CD14-positive monocyte (primary cell): ENCODE measurements at places on chromosomes 2 and 18. TPM values are rescaled to one million over a fixed set of nuclear protein-coding genes. Genes with fewer than 3 reads are reported as not detected.
A peak's percentile ranks its signal among the peaks of the same experiment; 100 is the strongest.

Gene TMEM169
- 0.24 TPM in 2 replicates for polyA plus RNA-seq

- H3K27me3 ChIP-seq = no peaks in the 10 kb centered on the region
- DNase-seq = no peak
- no peak overlapping the region for H3K27ac ChIP-seq
- no peaks in the 10 kb centered on the region for H3K4me1 ChIP-seq
- H3K4me3 ChIP-seq = no peak overlapping the region
Observed at GRCh38 chr2:50951437-50951836, 80.5 kb downstream of the NRXN1 start.

Gene CIB4
- polyA plus RNA-seq = not detected

Gene CAPN14
- polyA plus RNA-seq = not detected in 2 replicates

DNA sequence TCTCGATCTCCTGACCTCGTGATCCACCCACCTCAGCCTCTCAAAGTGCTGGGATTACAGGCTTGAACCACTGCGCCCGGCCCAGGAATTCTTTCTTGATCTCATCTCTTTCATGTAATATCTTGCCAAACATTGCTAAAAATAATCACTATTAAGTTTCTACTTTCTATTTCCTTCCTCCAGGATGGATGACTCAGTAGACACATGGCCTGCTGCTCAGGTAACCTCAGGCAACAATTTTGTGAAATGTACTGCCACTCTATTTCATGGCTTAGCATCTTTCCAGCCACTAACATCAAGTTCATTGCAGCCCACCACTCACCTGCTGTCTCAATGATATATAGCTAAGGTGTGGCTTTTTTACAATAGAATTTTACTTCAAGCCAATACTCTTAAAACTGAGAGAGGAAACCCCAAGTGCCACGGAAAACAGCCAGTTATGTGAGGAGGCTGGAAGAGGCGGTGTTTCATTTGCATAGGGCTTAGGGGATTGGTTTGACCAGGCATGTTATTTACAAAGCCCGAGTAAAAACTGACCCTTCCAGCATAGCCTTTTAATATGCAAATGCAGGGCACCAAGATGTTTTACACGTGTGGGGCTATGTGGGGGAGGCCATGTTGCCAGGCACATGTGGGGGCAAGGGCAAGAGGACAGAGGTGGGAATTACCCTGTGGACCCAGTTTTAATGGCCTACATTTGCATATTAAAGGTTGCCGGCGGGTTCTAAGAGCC lies 11.3 kb upstream of the SUMO1 start:
- H3K4me1 ChIP-seq = no peaks in the 10 kb centered on the region
- H3K36me3 ChIP-seq = no peaks in the 10 kb centered on the region
- H3K27me3 ChIP-seq = no peaks in the 10 kb centered on the region
- no peak overlapping the region for H3K27ac ChIP-seq

- no peak for DNase-seq
- no peaks in the 10 kb centered on the region for H3K27me3 ChIP-seq
- no peak overlapping the region for H3K4me3 ChIP-seq
- no peaks in the 10 kb centered on the region for H3K4me1 ChIP-seq
Observed at GRCh38 chr2:40204268-40204667, 247.6 kb downstream of the SLC8A1 start.

- H3K36me3 ChIP-seq = no peaks in the 10 kb centered on the region
- H3K27me3 ChIP-seq = no peaks in the 10 kb centered on the region
- H3K4me3 ChIP-seq = no peak overlapping the region
- no peak for DNase-seq
- no peak overlapping the region for H3K27ac ChIP-seq
Observed at GRCh38 chr2:219118504-219118903, 42.1 kb downstream of the NHEJ1 start.

DNA sequence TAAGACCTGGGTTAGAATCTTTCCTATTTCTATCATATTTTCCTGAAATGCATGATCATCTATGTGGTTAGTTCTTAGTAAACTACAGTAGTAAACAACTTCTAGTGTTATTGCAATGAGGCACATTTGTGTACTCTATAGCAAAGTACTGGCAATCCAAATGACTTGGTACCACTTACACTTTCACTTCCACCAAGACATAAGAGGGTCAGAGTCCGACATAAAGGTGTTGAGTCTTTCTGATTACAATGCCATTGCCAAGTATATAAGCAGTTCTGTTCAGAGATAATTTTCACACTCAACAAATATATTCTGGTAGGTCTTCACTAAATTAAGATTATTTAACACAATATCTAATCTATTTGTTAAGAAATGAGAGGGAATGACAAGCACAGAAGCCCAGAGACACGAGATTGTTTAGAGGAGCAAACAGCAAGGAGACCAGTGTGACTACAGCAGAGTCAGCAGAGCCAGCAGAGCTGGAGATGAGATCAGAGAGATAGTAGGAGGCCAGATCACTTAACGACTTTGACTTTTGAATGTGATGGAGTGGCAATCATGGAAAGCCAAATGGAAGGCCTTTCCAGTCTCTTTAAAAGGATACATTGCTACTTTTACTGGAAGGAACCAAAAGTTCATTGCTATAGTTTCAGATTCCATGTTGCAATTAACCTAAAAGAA lies 27.5 kb downstream of the SOS1 start:
- H3K36me3 ChIP-seq = no peaks in the 10 kb centered on the region
- H3K27ac ChIP-seq = no peak overlapping the region
- H3K4me3 ChIP-seq = no peak overlapping the region
- H3K4me1 ChIP-seq = peaks cover 20% of the 10 kb centered on the region

GRCh38 chr2:26711457-26712161 lies 19.1 kb downstream of the KCNK3 start:
- DNase-seq = no peak
- H3K4me1 ChIP-seq = no peaks in the 10 kb centered on the region
- H3K4me3 ChIP-seq = no peak overlapping the region
- H3K27ac ChIP-seq = no peak overlapping the region
- no peaks in the 10 kb centered on the region for H3K27me3 ChIP-seq

Gene RMDN2
- polyA plus RNA-seq = 14.3 TPM

Gene EFEMP1
- not detected for polyA plus RNA-seq

DNA sequence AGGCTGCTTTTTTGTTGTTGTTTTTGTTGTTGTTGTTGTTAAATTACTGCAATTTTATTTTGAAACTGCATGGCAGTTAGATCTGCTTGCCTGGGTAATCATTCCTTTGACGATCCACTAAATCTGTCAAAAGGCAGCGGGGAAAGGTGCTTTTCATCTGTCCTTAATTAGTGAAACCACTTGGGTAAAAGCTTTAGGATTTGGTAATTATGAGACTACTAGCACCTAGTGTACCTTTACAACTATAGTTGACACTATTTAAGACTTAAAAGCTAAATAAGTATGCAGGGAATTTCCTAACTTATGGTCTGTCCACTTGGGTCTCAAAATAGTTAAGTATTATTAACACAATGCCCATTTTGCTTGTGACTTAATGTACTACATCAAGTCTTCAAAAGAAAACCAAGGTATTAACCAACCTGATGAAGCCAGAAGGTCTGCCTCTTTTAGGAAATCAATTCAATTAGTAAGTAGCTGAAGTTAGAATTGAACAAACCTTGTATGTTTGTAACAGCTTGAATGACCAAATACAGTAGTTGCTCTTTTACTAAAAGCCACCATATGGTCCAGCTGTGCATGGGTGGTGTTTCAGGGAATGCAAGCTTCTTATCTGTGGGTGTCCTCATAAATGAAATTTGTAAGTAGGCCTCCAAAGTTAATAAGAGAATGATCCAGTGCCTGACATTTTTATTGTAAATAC lies 44.8 kb downstream of the NAB1 start:
- DNase-seq = no peak
- no peak overlapping the region for H3K4me3 ChIP-seq
- no peaks in the 10 kb centered on the region for H3K4me1 ChIP-seq
- no peaks in the 10 kb centered on the region for H3K27me3 ChIP-seq

- no peak overlapping the region for H3K4me3 ChIP-seq
- H3K36me3 ChIP-seq = no peaks in the 10 kb centered on the region
- DNase-seq = no peak
- no peaks in the 10 kb centered on the region for H3K27me3 ChIP-seq
- H3K4me1 ChIP-seq = no peaks in the 10 kb centered on the region
Observed at GRCh38 chr2:5176764-5177163, 515.4 kb upstream of the SOX11 start.

GRCh38 chr18:51862051-51862715 lies 477.8 kb upstream of the DCC start:
- H3K27me3 ChIP-seq = no peaks in the 10 kb centered on the region
- H3K27ac ChIP-seq = no peak overlapping the region
- H3K4me1 ChIP-seq = no peaks in the 10 kb centered on the region
- H3K4me3 ChIP-seq = no peak overlapping the region

DNA sequence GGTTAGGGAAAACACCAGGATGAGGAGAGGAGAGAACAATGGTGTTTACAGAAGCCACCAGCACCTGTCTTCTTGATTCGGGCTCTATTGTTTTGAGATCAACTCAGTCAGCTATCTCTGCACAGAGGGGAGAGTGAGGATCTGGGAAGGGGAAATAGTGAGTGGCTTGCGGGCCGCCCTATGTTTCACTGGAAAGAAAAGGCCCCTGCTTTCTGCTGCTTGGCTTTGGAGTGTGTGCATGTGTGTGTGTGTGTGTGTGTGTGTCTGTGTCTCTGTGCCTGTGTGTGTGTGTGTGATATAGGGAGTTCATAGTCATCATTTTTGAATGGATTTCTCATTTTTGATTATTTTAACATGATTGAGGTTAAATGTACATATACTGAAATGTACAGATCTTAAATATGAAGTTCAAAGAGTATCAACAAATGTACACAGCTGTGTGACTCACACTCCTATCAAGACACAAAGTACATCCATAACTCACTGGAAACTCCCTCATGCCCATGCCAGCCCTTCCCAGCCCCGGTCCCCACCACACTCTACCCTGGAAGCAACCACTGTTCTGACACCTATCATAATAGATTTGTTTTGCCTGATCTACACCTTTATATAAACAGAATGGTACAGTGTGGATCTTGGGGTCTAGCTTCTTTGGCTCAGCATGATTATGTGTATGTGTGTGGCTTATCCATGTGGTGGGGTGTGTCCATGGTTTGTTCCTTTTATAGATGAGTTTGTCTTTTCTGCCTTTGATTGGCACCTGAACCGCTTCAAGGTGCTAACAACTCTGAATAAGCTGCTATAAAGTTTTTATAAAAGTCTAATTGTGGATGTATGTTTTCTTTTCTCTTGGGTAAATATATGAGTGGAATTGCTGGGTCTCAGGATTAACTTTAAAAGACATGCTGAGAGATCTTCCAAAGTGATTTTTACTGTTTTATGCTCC lies 258.3 kb downstream of the SETBP1 start:
- H3K4me3 ChIP-seq = no peak overlapping the region
- no peak for DNase-seq
- H3K4me1 ChIP-seq = peaks cover 14% of the 10 kb centered on the region
- no peaks in the 10 kb centered on the region for H3K36me3 ChIP-seq

GRCh38 chr2:201433394-201433995 lies 17.8 kb downstream of the TRAK2 start:
- H3K4me1 ChIP-seq = peaks cover 9% of the 10 kb centered on the region
- H3K27ac ChIP-seq = peak overlapping the region; percentile 49
- no peaks in the 10 kb centered on the region for H3K27me3 ChIP-seq
- H3K36me3 ChIP-seq = no peaks in the 10 kb centered on the region
- no peak overlapping the region for H3K4me3 ChIP-seq

DNA sequence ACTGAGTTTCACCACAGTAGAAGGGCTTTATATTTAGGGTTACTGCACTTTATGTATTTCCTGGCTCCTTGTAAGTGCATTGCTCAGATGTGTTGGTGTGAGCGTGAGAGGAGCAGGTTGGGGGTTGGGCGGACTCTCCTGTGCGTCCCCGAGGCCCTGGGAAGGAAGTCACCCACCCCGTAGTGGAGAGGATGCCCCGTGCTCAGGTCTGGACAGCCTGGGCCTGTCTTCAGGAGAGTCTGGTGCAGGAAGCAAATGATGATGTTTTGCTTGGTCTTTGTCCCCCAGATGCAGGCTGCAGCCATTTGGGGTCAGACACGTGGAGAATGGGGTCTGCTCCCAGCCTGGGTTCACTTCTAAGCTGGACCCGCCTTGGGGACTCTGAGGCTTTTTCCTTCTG lies 182.8 kb downstream of the LDLRAD4 start:
- no peaks in the 10 kb centered on the region for H3K27me3 ChIP-seq
- no peaks in the 10 kb centered on the region for H3K4me1 ChIP-seq
- DNase-seq = no peak
- no peak overlapping the region for H3K27ac ChIP-seq
